Fibroblast of skin of back (primary cell): ENCODE measurements at places on chromosomes 4 and X.

GRCh38 chr4:174999407-174999806 lies 81.2 kb downstream of the ADAM29 start:
- DNase-seq: peak; percentile 19

DNA sequence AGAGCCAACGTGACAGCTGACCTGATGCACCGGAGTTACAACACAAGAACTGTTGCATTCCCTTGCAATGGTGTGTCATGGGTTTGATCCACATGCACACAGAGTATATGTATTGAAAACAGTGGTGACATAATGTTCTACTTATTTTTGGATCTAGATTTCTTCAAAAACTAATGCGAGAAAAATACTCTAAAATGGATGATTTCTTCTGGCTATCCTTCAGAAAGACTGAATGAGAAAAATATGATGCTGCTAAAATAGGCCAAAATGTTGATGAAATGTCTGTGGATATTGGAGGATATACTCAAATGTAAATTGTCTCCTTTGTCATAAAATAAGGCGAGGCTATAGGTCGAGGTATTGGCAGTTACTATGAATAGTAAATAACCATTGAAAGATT lies 30.4 kb downstream of the LIMCH1 start:
- DNase-seq: no peak

GRCh38 chr4:80301884-80302283 lies 33.6 kb upstream of the CFAP299 start:
- DNase-seq: no peak

DNA sequence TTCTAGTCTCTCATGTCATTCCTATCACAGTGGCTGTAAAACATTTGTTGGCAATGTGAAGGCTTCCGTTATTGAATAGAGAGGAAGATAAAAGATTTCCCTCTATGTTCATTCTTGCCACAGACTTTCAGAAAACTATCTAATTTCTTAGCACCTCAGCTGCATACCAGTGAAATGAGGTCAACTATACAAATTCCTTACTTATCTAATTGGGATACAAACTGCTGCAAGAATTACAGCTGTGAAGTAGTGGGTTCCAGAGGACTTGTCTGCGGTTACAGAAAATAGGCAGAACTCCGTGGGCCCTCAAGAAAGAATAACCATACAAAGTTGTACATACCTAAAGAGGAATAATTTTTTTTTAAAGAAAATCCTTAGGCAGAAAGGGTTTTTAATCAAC lies 175.8 kb downstream of the PPP1R2C start:
- peak; percentile 5 for DNase-seq

DNA sequence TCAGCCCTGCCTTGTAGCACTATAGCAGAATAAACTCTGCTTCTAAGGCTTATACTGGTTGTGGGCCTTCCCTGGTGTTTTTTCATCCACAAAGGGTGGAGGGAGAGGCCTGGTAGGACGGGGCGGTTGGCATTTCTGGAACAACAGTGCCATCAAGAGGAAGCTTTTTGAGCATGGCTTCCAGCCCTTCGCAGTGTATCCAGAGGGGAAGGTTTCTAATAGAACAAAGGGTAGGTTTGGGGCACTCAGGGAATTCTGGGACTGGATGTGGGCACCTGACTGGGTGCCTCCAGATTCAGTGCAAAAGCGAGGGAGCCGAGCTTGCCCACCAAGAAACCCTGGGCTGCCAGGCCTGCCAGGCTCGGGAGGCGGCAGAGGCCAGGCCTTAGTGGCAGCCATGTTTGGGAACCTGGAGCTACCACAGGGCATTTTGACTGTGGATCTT lies 229.6 kb upstream of the AGTR2 start:
- peak; percentile 2 for DNase-seq

DNA sequence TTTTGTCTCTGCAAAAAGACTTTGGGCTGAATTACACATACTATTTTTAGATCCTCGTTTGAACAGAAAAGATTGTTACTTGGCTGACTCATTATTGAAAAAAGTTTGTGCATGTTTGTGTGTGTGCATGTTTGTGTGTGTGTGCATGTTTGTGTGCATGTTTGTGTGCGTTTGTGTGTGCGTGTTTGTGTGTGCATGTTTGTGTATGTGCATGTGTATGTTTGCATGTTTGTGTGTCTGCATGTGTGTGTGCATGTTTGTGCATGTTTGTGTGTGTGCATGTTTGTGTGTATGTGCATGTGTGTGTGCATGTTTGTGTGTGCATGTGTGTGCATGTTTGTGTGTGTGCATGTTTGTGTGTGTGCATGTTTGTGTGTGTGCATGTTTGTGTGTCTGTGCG lies 201.1 kb upstream of the FAT1 start:
- no peak for DNase-seq

GRCh38 chrX:47196098-47196497 lies 2.5 kb downstream of the UBA1 start:
- DNase-seq: no peak

DNA sequence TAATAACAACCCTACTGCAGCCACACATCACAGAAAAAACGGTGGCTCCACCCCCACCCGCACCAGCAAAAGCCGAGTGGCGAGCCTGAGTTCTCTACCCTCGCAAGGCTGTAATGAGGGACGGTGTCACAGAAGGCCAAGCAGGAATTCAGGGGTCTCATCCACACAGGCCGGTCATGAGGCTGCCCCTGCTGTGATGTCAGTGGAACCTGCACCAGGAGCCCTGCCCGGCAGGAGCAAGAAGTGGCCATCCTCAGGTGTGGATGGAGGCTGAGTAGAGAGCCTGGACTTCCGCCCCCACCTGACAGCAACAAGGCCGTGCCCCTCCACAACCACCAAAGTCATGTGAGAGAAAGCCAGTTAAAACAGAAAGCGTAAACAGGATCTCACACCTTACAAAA lies 20.6 kb downstream of the LYAR start:
- DNase-seq: no peak

DNA sequence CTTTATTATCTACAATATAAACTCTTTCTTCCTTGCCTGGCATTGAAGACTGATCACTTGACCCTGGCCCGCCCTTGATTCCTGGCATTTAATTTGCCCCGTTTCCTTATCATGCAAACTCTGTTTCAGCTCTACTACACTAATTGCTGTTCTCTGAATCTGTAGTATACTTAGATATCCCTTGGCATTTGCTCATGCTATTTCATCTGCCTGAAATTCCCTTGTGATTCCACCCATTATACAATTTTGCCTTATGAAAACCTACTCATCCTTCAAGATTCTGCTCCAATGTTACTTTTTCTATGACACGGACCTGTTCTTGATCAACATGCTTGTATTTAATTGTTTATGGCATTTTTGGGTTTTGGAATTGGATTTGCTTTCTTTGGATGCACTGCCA lies 459.9 kb upstream of the AMOT start:
- DNase-seq: no peak

DNA sequence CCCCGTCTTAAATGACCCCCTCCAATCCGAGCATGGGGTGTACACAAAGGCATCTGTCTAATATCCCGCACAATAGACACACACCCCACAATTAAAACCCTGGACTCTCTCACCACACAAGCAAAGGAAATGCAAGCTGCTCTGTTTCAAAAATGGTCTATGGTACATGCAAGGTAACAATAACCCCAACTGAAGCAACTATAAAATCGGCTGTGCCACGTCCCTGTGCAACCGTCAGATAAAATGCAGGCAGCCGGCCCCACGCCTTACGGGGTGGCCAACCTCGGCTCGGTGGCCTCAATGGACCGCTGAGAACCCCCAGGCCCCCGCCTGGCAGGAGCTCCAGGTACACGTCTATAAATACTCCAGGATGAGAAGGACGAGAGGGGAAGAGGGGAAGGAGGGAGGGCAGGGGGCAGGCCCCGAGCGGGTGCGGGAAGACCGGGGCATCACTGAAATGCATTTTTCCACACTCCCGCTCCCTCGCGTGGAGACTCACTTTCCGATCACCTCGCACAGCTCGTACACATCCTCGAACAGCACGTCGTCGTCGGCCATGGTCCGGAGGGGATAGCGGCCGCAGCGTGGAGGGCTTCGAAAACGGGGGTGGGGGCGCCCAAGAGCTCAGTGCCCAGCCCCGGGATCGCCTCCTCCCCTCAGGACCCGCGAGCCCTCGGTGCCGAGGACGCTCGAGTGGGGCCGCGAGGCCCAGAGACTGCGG lies 763 bp downstream of the CASK start:
- no peak for DNase-seq

DNA sequence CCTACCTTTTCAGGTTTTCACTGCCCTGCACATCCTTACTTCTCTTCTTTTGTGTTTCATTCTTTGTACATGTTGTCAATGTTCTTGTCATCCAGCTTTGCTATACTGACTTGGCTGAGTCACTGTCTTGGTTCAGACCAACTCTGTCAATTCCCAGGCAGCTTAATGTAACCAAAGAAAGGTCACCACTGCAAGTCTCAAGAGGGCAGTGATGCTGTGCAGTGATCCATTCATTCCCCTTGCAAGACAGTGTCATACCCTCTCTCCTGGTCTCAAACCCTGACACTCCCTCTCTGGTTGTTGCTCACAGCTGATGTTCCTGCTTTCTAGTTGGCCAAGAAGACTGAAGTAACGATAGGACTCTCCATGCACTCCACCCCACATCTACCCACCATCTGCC lies 17.5 kb downstream of the RAB39B start:
- peak; percentile 1 for DNase-seq

DNA sequence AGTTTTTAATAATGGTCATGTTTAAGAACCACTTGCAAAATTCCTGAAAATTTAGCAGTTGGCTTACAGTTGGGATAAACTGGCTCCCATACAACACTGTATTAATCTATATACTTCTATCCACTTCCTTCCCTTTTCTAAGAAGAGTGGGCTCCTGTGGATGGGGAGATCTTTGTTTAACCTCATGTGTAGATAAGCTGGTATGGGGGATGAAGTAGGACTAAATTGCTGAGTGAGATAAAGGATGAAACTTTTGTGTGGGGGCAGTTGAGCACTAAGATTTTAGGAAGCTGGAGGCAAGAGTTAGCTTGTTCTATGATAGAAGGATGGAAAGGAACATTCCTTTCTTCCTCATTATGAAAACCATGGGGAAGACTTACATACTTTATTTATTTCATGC lies 54.6 kb upstream of the ATP8A1 start:
- DNase-seq: no peak
